ENCODE measurements at places on chromosomes 2 and 18.

DNA sequence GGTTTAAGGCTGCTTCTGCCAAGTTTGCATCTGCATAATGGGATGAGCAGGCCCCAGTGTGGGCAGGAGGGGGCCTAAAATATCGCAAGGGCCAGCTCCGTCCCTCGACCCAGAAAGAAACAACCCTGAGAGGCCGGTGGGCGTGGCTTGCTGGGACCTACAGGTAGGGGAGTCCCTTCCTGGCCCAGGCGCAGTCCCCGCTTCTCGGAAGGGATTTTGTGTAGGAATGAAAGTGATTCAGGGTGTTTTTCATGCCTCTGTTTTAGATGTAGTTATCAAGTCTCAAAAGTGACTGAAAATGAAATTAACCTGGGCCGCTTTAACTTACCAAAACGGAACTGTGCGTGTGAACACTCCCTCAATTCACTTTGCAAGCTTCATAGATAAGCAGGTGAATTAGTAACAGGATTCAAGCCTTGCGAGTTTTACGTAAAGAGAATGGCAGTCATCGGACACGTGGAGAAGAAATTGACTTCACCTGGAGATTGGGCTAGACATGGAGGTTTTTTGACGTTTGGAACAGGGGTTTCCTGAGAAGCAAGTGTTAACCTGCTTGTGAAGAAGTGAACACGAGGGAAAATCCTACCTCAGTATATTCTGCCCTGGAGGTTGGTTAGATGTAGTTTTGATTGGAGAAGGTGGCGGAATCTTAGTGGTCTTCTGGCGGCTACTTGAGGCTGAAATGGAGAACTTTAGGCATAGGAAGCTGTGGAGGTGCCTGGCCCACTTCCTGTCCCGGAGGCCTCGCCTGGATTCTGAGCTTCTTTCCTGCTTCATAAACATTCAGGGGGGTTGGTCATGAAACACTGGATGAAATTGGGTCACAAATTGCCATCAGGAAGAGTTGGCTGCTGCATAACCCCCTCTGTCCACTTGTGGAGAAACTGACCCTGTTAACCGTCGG is 1.7 kb downstream of the NCK2 start:
- DNase-seq: no peak

DNA sequence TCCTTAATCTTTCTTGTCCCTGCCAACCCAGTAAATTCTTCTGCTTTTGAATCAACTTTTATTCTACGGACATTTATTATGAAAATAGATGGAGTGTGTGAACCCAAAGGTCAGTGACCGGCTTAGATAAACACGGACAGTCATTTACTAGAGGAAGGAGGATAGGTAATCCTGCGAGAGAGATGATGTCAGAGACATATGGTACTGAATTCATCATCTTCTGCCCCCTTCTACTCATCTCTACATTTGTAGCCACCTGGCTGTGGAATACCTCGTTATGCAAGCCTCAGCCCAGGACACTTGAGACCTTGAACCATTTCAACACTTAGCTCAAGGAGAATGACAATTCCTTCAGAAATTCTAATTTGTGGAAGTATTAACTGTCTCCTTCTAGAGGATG is 443.6 kb downstream of the TDRD15 start:
- DNase-seq: no peak

- no peak for DNase-seq
These were observed 69.3 kb downstream of the NCKAP5 start for GRCh38 chr2:133498662-133499585.

DNA sequence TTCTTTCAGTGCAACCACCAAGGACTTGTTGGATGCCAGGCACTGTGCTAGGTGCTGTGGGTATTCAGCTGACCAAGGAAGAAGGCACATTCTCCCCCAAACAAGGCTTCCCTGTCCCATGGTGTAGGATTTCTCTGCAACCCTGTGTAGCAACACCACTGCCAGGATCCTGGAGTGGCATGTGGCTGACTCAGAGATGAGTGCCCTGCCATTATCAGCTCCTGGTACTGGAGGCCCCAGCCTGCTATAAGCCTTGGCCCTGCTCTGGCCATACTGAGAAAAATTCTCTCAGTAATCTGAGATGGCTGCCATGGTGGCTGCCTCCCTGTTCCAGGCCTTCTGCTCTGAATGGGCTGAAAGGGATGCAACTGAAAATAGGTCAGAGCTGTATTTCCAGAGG is 4.3 kb downstream of the SMYD5 start:
- DNase-seq: no peak

DNA sequence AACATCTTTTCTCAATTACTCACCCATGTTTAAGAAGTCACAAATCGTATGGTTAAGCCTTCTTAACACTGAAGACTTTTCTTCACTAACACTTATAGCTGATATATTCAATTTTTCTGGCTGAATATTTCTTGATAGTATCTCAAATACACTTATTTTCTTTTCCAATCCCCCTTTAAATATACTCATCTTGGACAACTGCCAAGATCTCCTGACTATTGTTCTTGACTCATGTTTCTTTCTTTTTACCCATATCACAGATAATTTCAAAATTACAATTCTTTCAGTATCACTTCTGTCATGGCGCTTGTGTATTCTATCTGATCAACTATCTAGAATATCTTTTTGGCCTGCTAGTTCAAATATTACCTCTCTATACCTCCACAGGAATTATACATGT is 954.3 kb upstream of the ACVR2A start:
- no peak for DNase-seq

- DNase-seq: no peak
These were observed 123.8 kb downstream of the KCTD1 start for GRCh38 chr18:26424428-26425147.

- no peak for DNase-seq
These were observed 28.2 kb downstream of the BCL2L11 start for GRCh38 chr2:111148925-111149324.

- DNase-seq: no peak
These were observed 239.5 kb downstream of the WDR7 start for GRCh38 chr18:56890632-56891031.

GRCh38 chr2:162014751-162015150 is 59.3 kb downstream of the DPP4 start:
- DNase-seq: no peak

GRCh38 chr2:199356412-199356811 is 101.3 kb downstream of the SATB2 start:
- DNase-seq: no peak

- DNase-seq: no peak
These were observed 32.6 kb downstream of the ABCA12 start for GRCh38 chr2:215105607-215106354.

DNA sequence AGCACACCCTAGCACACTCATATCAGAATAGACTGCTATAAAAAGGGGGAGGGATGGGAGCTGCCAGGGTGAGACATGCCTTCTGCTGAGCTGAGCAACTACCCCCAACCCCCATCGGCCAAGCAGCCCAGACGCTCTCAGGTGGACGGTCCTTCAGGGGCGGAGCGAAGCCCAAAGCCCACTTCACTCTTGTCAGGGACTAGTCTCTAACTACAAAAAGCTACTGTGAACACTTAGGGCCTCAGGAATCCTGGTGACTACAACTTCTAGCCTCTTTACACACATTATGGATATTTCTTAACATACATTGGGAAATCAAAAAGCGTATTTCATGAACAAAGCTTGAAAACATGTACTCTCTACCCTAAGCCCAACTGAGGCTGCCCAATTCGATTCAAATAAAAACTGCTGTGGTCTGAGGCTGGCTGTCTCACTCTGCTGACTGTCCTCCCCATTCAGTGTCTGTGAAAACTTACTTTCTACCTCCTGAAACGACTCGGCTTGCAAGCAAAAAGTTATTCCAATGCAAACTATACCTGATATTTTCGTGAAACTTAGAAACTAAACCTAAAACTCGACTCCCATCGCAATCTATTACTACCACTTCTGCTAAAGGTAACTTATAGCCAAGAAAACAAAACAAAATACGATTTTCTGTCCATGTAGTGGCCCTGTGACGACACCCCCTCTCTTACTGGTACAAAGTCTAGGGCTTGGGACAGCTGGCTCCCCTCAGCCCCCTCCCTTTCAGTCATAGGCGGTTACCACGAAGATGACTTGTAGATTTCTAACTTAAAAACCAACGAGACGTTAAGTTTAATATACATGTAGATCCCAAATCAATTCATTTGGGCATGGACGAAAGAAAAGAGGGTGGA is 1.2 kb downstream of the SERTAD2 start:
- DNase-seq: peak; percentile 58

DNA sequence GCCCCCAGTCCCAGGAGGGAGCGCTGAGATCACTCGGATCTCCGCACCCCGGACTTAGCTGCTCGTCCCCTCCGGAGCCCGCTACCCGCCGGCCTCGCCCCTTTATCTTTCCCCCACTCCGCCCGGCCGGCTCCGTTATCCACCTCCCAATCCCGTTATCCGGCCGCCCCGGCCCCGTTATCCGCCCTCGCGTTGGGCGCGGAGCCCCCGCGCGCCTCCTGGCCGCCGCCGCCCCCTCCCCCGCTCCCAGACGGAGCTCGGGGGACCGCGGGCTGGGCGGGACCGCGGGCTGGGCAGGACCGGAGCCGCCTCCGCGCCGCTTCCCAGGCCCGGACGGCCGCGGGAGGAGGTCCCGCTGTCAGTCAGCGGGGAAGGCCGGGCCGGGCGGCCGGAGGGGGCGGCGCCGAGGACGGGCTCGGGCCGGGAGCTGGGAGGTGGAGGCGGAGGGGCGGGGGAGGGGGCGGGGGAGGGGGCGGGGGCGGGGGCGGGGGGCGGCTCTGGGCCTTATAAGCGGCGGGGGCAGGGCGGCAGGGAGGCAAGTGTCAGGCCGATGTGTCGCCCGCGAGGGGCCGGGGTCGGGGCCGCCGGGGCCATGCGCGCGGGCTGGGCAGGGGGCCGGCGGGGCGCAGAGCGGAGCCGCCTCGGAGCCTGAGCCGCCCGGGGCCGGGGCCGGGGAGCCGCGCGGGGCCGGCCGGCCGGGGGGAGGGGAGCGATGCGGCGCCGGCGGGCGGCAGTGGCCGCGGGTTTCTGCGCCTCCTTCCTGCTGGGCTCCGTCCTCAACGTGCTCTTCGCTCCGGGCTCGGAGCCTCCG is at the start of gene PKDCC:
Gene PKDCC (plus strand): TSS at position 534 of the 811 bp plus-strand sequence. CDS start 179 bp downstream, at position 713.
- peak; percentile 78 for DNase-seq

GRCh38 chr2:651951-652373 is 25.2 kb downstream of the TMEM18 start:
- DNase-seq: no peak

DNA sequence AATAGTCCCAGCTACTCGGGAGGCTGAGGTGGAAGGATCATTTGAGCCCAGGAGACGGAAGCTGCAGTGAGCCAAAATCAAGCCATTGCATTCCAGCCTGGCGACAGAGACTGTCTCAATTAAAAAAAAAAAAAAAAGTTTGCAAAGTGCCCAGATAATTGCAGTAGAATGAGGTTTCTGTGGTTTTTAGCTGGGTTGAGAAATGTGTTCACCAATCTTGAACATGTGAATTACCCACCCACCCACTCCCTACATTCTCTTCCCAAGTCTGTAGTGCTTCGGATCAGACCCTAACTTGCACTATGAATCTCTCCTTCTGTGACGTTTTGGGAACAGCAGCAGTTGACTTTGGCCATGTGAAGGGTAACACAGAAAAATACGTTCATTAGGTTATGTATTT is 247.3 kb downstream of the PTGR3 start:
- DNase-seq: no peak

DNA sequence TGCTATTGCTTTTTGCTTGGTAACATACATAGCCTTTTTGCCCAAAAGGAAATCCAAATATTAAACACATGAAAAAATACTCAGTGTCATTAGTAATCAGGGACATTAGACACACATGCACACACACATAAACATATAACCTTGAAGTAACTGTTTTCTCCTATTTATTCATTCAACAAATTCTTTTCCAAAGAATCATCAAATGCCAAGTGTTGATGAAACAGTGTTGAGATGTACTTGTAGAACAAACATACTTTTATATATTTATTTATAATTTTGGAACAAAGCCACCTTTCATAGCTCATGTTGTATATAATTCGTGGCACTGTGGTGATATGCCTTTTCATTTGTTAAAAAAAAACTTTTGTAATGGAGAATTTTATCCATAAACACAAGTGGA is 81.0 kb downstream of the APLF start:
- no peak for DNase-seq

DNA sequence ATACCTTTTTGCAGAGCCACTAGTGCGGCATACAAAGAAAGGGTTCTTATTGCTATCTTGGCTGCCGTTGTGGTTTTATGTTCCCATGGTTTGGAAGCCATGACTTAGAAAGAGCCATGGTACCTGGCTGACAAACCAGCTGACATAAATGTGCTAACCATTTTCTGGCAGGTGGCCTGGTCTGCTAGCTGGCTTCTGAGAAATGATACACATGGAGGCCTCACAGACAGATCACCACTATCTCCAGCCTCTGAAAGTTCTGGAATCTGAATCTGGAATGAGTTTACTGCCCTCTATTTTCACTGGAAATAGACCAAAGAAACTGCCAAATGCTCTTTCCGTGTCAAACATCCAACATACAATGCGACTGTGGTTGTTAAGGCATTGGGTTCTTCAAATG is 123.7 kb downstream of the QPCT start:
- no peak for DNase-seq

DNA sequence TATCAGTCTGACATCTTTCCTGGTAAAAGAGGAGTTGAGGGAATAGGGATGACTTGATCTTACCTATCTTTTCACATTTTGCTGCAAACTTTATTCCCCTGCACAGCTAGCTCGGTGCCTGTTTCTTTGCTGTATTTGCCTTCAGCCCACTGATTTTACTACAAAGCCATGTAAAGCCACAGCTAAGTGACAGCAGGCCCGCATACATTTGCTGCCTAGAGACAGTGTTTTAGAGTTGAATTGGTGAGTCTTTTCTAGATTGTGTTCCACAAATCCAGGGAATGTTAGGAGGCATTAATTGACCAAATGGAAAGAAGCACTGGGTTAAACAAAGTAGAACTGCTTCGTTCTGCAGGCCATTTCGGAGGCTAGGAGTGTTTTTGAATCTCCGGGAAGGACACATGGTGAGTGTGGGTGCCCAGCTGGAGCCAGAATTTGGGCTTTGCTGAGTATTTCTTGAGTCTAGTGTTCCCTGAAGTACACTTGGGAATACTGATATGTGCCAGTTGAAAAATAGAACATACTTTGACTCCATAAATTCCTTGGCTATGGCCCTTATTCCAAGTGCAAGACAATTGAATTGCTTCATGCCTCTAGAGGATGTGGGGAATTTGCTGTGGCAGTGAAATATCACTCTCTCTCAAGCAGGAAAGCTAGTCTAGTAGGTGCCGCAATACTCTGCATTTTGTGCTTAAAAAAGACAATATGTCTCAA is 329.8 kb downstream of the PTPRM start:
- no peak for DNase-seq

DNA sequence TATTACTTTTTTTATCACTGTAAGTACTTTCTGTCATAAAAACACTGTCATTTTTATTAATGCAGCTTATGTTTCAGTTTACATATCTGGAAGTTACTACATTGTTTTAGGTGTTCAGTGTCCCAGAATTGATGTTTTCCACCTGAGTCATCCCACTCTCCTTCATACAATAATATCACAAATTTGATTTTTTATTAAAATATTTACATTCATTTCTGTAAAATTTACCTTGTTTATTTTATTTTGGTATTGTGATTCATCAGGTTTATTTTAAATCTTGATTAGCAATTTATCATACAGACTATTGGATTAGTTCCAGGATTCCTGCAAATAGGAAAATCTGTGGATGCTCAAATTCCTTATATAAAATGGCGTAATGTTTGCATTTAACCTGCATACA is 1662.9 kb downstream of the SUCLG1 start:
- no peak for DNase-seq

Measured in retina (tissue), 1 donor.